ENCODE measurements at places on chromosomes 4 and X.

GRCh38 chrX:11836284-11836683 is 78.2 kb downstream of the MSL3 start:
- DNase-seq = no peak
- no peak overlapping the region for H3K4me3 ChIP-seq
- H3K36me3 ChIP-seq = no peaks in the 10 kb centered on the region
- H3K27me3 ChIP-seq = no peaks in the 10 kb centered on the region
- H3K4me1 ChIP-seq = no peaks in the 10 kb centered on the region

DNA sequence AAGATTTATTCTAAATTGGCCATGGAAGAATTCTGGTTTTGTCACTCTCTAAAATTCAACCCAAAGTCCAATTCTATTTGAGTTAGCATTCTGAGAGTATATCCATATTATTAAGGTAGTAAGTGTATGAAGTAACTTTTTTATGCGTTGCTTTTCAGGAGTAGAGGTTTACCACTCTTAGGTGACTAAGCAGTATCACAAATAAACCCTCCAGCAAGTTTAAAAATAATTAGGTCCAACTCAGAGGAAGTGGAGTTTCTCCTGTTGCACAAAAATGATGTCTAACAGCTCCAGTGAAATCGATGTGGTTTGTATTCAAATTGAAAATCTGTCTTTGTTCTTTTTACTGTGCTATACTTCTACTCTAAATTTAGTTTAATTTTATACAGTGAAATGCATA is 6.6 kb downstream of the SCML1 start:
- peaks cover 13% of the 10 kb centered on the region for H3K27me3 ChIP-seq
- H3K36me3 ChIP-seq = no peaks in the 10 kb centered on the region
- H3K4me1 ChIP-seq = peaks cover 8% of the 10 kb centered on the region
- DNase-seq = no peak

DNA sequence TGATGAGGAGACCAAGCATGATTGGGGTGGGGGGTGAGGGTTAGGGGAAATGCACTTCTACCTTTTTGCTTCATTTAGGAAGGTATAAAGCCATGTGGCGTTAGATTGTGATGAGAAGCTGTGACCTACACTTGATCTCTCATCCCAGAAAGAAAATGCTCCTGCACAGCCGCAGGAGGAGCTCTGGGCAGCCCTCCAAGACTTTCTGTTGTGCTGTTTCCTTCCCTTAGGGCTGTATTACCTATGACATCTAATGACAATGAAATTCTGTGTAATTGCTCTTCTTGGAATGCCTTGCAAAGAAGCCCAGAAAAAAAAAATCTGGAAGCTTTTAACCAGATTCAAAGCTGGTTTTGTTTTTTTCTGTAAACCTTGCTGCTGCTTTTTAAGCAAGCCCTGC is 13.4 kb downstream of the PRPS2 start:
- DNase-seq = no peak
- H3K27me3 ChIP-seq = no peaks in the 10 kb centered on the region
- H3K4me1 ChIP-seq = no peaks in the 10 kb centered on the region
- H3K4me3 ChIP-seq = no peak overlapping the region

- no peak for DNase-seq
- H3K36me3 ChIP-seq = no peaks in the 10 kb centered on the region
- peaks cover 7% of the 10 kb centered on the region for H3K4me1 ChIP-seq
- H3K4me3 ChIP-seq = peak overlapping the region; percentile 94
- H3K27ac ChIP-seq = peak overlapping the region; percentile 94
Observed at GRCh38 chr4:48270523-48270897, 872 bp upstream of the TEC start.

- H3K27ac ChIP-seq = no peak overlapping the region
- no peak overlapping the region for H3K4me3 ChIP-seq
- peaks cover 4% of the 10 kb centered on the region for H3K27me3 ChIP-seq
- H3K4me1 ChIP-seq = no peaks in the 10 kb centered on the region
- H3K36me3 ChIP-seq = no peaks in the 10 kb centered on the region
Observed at GRCh38 chr4:95601356-95601755, 52.6 kb upstream of the UNC5C start.

GRCh38 chr4:152634110-152634760 is 45.6 kb downstream of the TMEM154 start:
- no peaks in the 10 kb centered on the region for H3K36me3 ChIP-seq
- H3K27me3 ChIP-seq = no peaks in the 10 kb centered on the region
- DNase-seq = no peak
- no peak overlapping the region for H3K4me3 ChIP-seq

GRCh38 chr4:9971711-9972110 is 49.6 kb downstream of the SLC2A9 start:
- H3K4me1 ChIP-seq = no peaks in the 10 kb centered on the region
- no peak overlapping the region for H3K27ac ChIP-seq
- no peak overlapping the region for H3K4me3 ChIP-seq
- H3K36me3 ChIP-seq = no peaks in the 10 kb centered on the region

- DNase-seq = no peak
- H3K27me3 ChIP-seq = no peaks in the 10 kb centered on the region
- H3K27ac ChIP-seq = no peak overlapping the region
- H3K4me3 ChIP-seq = no peak overlapping the region
Observed at GRCh38 chrX:75781611-75782010, 3.4 kb downstream of the MAGEE2 start.

GRCh38 chr4:47639531-47639930 is 154.5 kb downstream of the ATP10D start:
- H3K4me1 ChIP-seq = no peaks in the 10 kb centered on the region
- no peak overlapping the region for H3K27ac ChIP-seq
- no peak overlapping the region for H3K4me3 ChIP-seq
- H3K27me3 ChIP-seq = no peaks in the 10 kb centered on the region
- H3K36me3 ChIP-seq = peaks cover 11% of the 10 kb centered on the region
- no peak for DNase-seq

DNA sequence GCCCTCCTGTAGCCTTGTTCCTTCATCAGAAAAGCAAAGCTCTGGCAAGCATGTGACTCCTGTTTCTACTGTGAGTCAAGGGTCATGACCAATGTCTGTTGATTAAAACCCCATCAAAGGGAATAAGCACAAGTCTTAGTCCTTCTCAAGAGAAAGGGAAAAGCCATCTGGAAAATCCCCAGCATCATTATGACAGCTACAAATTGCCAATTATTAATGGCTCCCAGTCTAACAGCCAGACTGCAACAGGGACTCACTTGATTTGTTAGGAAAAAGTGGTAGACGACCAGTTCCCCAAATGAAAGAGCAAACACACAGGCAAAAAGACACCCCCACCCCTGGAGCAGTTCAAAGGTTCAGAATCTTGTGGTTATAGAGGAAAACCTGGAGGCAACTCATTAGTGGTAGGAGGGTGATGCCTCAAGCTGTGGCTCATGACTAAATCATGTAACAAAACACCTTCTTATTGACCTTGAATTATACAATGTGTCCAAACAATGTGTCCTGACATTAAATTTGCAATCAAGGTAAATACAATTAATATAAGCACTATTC is 315.7 kb downstream of the HNRNPD start:
- no peak overlapping the region for H3K27ac ChIP-seq
- H3K4me1 ChIP-seq = no peaks in the 10 kb centered on the region
- H3K27me3 ChIP-seq = peaks cover 5% of the 10 kb centered on the region
- H3K4me3 ChIP-seq = no peak overlapping the region
- no peaks in the 10 kb centered on the region for H3K36me3 ChIP-seq

GRCh38 chr4:176150356-176150682 is 45.1 kb downstream of the SPATA4 start:
- H3K27me3 ChIP-seq = no peaks in the 10 kb centered on the region
- H3K4me3 ChIP-seq = no peak overlapping the region
- DNase-seq = no peak
- H3K36me3 ChIP-seq = no peaks in the 10 kb centered on the region
- no peaks in the 10 kb centered on the region for H3K4me1 ChIP-seq

GRCh38 chr4:18756671-18757070 is 735.1 kb upstream of the LCORL start:
- H3K27me3 ChIP-seq = no peaks in the 10 kb centered on the region
- no peaks in the 10 kb centered on the region for H3K4me1 ChIP-seq
- no peak overlapping the region for H3K27ac ChIP-seq
- H3K36me3 ChIP-seq = no peaks in the 10 kb centered on the region
- no peak for DNase-seq
- H3K4me3 ChIP-seq = no peak overlapping the region

DNA sequence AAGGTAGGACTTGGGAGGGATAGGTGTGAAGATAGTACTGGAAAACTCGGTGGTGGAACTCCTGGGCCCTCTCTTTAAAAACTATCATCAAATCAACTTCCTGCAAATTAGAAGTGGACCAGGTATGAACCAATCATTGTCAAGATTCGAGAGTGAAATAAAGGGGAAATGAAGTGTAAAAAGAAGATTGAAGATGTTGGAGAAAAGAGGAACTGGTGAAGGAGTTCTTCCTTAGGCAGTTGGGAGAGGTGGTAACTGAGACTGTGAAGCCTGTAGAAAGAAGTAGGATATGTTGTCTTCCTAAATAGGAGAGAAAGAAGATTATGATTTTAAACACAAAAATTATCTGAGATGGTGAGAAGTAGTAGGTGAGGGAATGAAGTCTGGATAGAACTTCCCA is 212.2 kb downstream of the PPP1R2C start:
- no peaks in the 10 kb centered on the region for H3K27me3 ChIP-seq
- no peak for DNase-seq
- no peak overlapping the region for H3K27ac ChIP-seq
- no peak overlapping the region for H3K4me3 ChIP-seq
- no peaks in the 10 kb centered on the region for H3K4me1 ChIP-seq
- no peaks in the 10 kb centered on the region for H3K36me3 ChIP-seq

- no peaks in the 10 kb centered on the region for H3K4me1 ChIP-seq
- H3K36me3 ChIP-seq = no peaks in the 10 kb centered on the region
- no peaks in the 10 kb centered on the region for H3K27me3 ChIP-seq
- H3K27ac ChIP-seq = peak overlapping the region; percentile 11
- no peak overlapping the region for H3K4me3 ChIP-seq
- no peak for DNase-seq
Observed at GRCh38 chrX:20585782-20586181, 319.1 kb upstream of the RPS6KA3 start.

GRCh38 chrX:126723881-126724280 is 95.6 kb upstream of the PRR32 start:
- H3K4me1 ChIP-seq = no peaks in the 10 kb centered on the region
- H3K36me3 ChIP-seq = no peaks in the 10 kb centered on the region
- H3K27me3 ChIP-seq = no peaks in the 10 kb centered on the region
- H3K4me3 ChIP-seq = no peak overlapping the region

- H3K4me3 ChIP-seq = no peak overlapping the region
- H3K27ac ChIP-seq = no peak overlapping the region
- H3K4me1 ChIP-seq = no peaks in the 10 kb centered on the region
- no peaks in the 10 kb centered on the region for H3K27me3 ChIP-seq
Observed at GRCh38 chr4:72496119-72496518, 72.9 kb downstream of the ADAMTS3 start.

GRCh38 chr4:47839259-47839658 is 1.4 kb upstream of the CORIN start:
- peaks cover 4% of the 10 kb centered on the region for H3K27me3 ChIP-seq
- H3K36me3 ChIP-seq = peaks cover 11% of the 10 kb centered on the region
- H3K4me3 ChIP-seq = no peak overlapping the region
- H3K27ac ChIP-seq = no peak overlapping the region
- peaks cover 13% of the 10 kb centered on the region for H3K4me1 ChIP-seq

- no peaks in the 10 kb centered on the region for H3K36me3 ChIP-seq
- DNase-seq = no peak
- H3K4me3 ChIP-seq = no peak overlapping the region
- H3K4me1 ChIP-seq = no peaks in the 10 kb centered on the region
- H3K27me3 ChIP-seq = no peaks in the 10 kb centered on the region
Observed at GRCh38 chr4:62360156-62360545, 1160.0 kb downstream of the ADGRL3 start.

Data from progenitor cell of endocrine pancreas (in vitro differentiated cells).